ENCODE measurements at places on chromosomes 1 and 21.
A peak's percentile ranks its signal among the peaks of the same experiment; 100 is the strongest.

GRCh38 chr1:109181807-109182163, 31.9 kb upstream of the SARS1 start:
- DNase-seq, result no peak

GRCh38 chr1:109210058-109210457, 3.7 kb upstream of the SARS1 start:
- no peak for DNase-seq

GRCh38 chr21:33871171-33871570, 44.4 kb downstream of the ATP5PO start:
- no peak for DNase-seq

DNA sequence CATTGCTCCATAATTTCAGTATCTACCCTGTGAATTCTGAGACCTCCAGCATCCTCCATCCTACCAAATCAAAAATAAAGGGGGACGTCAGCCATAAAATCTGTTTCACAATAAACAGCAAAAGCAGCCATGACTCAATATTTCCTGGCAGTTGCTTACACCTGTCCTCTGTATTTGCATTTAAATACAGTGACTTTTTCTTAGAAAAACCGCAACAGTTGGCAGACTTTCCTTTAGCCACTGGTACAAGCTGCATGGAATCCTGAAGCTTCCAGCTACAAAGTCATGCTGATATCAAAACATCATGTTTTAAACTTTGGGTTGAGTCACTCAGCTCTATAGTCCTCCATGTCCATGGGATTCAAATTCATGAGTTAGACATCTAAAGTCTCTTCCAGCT, 278.0 kb upstream of the KAZN start:
- no peak for DNase-seq

- DNase-seq, result no peak
These were observed 163.7 kb downstream of the HS2ST1 start for GRCh38 chr1:87077959-87078639.

DNA sequence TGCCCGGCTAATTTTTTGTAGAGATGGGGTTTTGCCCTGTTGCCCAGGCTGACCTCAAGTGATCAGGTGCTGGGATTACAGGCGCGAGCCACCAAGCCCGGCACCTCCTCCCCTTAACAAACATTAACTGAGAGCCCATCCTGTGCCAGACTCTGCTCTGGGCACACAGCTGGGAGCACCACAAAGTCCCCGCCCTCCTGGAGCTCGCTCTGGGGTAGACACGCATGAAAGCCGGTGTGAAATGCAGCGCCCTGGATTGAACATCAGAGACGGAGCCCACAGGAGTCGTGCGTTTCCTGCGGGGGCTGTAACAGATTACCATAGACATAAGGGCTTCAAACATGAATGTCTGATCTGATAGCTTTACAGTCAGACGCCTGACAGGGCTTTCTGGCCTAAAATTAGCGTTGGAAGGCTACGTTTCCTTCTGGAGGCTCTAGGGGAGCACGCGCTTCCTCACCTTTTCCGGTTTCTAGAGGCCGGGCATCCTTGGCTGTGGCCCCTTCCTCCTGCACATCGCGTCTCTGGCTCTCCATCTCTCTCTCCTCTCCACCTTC, 14.3 kb downstream of the SLC27A3 start:
- DNase-seq, result no peak

DNA sequence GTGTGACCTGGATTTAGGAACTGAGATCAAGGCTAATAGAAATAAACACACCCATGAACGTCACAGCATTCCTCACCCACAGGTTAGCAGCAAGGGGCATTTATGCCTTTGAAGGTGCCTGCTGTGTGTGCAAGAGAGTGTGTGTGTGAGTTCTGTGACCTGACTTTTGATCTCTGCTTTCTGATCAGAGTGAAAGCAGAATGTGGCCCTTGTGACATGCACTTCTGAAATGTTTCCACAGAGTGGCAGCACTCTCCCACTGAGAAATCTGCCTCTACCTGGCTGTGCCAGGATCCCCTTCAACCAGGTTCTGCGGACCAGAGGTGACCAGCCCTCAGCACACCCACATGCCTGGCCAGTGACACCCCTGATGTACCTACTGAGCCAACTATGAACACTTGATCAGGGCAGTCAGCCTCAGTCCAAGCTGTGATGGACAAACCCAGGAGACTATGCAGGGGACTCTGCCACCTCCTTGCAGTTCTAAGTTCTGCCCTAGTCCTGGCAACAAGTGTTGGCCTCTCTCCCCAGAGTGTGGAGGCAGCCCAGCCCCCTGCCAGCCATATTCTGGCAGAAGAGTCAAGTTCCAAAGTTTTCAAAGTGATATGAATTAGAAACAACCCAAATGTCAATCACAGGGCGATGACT, 41.0 kb downstream of the RXRG start:
- DNase-seq, result no peak

GRCh38 chr1:247350587-247350986, 18.9 kb upstream of the ZNF496 start:
- no peak for DNase-seq

DNA sequence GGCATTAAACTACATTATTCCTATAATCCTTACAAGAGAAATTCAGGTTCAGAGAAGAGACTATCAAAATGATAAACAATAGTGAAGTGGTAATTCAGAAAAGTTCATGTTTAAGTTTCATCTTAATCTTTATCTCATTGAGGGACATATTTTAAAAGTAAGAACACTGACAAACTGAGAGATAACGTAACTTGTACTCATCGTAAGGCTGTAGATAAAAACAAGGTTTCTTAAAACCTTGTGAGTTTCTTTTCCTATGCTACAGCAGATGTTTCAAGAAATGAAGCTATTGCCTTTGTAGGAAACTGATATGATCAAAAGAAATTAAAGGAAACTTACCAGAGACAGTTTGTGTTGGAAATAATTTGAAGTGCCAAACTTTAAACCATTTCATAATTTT, 65.0 kb downstream of the RERE start:
- no peak for DNase-seq

- DNase-seq, result no peak
These were observed 49.8 kb downstream of the ELK4 start for GRCh38 chr1:205582046-205582445.

DNA sequence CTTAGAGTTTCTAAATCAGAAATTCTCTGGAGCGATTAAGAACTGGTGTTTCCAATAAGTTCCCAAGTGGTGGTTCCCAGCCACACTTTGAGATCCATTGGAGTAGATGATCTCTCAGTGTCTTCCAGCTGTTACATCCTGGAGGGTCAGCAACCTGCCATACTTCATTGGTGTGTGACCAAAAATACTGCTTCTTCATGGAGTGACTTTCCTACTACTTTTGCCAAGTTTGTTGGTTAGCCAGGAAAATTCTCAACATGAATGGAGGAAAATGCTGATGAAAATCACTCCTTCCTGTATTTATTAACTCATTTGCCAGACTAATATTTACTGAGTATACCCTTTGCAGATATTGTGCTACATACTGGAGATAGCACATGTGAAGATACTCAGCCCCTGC, 186.1 kb downstream of the FGGY start:
- no peak for DNase-seq

DNA sequence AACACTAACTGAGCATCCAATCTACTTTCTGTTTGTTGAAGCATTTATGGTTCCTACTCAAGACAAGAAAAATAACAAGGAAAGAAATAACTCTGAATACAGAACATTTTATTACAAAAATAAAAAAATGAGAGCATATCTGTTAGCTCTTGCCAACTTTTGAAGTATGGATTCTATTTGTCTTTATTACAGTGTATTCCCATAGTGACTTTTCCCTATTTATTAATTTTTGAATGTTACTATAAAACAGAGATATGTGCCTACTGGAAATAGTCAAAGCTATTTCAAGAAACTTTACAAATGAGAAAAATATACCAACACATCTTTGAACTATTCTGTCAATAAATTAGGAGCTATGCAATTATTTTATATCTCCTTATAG, 153.0 kb downstream of the HLX start:
- DNase-seq, result no peak

GRCh38 chr21:15742052-15742670, 12.4 kb downstream of the USP25 start:
- no peak for DNase-seq

DNA sequence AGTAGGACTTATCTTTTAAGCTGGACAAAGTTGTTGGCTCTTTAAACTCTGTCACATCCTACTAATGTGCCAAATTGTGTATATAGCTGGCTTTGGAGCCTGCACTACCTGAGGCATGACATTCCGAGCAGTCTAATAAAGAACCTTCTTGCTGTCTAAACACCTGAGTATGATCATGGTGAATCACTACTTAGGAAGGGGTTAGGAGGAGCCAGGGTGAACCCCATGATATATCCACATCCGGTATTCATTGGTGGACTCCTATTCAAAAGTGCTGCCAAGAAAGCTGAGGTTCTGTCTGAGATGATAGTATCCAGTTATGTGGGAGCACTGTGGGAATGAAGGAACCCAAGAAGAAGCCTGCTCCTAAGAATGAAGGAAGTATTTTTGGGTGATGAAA, 27.1 kb downstream of the CRNN start:
- no peak for DNase-seq

- DNase-seq, result peak; percentile 48
These were observed 604.7 kb downstream of the PTPRC start for GRCh38 chr1:199243423-199244061.

- DNase-seq, result no peak
These were observed 31.3 kb downstream of the SDCCAG8 start for GRCh38 chr1:243287123-243287460.

- DNase-seq, result no peak
These were observed 89.2 kb downstream of the GPR88 start for GRCh38 chr1:100627054-100627716.

- DNase-seq, result no peak
These were observed 31.5 kb upstream of the KCNE2 start for GRCh38 chr21:34332347-34332746.

DNA sequence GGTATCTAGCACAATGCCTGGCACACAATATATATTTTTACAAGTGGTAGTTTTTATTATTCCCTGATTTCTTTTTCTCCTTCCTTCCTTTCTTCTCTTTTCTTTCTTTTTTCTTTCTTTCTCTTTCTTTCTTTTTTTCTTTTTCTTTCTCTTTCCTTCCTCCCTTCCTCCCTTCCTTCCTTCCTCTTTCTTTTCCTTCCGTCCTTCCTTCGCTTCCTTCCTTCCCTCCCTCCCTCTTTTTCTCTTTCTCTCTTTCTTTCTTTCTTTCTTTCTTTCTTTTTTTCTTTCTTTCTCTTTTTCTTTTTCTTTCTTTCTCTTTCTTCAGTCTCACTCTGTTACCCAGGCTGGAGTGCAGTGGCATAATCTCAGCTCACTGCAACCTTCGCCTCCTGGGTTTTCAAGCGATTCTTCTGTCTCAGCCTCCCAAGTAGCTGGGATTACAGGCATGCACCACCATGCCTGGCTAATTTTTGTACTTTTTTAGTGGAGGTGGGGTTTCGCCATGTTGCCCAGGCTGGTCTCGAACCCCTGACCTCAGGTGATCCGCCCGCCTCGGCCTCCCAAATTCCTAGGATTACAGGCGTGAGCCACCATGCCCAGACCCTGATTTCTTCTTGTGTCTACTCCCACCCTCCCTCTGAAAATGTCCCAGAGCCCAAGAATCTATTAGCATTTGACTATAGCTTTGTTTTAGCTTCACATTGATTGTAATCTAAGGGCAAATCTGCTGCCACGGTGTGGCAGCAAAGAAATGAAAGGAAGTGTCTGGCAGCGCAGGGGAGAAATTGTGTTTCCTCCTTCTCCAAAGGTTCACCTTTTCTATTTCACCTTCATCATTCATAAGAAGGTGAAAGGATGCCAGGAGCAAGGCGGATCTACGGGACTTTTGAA, 19.9 kb upstream of the ABCB10 start:
- DNase-seq, result no peak

- DNase-seq, result peak; percentile 66
These were observed 559 bp downstream of the BACH1 start for GRCh38 chr21:29299046-29299915.

- no peak for DNase-seq
These were observed 133.0 kb downstream of the GPR52 start for GRCh38 chr1:174580801-174581200.

GRCh38 chr1:181525104-181525721, 41.9 kb downstream of the CACNA1E start:
- DNase-seq, result no peak

DNA sequence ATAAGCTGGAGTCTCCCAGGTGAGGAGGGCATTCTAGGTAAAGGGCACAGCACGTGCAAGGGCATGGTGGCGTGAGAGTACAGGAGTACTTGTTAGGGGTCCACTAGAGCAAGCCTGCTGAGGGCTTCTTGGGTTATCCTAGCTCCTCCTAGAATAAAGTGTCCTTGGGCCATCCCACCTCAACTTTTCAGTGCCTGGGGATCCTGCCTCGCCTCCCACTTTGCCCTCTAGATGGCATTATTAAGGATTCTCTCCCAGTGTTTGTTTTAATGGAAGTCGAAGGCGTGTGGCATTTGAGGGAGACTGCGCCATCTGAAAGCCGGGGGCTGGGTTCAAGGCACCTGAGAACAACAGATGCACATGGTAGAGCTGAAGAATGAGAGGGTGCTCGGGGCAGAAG, 74.5 kb upstream of the SELENON start:
- no peak for DNase-seq

- DNase-seq, result no peak
These were observed 170.1 kb downstream of the NEK7 start for GRCh38 chr1:198326915-198327314.

DNA sequence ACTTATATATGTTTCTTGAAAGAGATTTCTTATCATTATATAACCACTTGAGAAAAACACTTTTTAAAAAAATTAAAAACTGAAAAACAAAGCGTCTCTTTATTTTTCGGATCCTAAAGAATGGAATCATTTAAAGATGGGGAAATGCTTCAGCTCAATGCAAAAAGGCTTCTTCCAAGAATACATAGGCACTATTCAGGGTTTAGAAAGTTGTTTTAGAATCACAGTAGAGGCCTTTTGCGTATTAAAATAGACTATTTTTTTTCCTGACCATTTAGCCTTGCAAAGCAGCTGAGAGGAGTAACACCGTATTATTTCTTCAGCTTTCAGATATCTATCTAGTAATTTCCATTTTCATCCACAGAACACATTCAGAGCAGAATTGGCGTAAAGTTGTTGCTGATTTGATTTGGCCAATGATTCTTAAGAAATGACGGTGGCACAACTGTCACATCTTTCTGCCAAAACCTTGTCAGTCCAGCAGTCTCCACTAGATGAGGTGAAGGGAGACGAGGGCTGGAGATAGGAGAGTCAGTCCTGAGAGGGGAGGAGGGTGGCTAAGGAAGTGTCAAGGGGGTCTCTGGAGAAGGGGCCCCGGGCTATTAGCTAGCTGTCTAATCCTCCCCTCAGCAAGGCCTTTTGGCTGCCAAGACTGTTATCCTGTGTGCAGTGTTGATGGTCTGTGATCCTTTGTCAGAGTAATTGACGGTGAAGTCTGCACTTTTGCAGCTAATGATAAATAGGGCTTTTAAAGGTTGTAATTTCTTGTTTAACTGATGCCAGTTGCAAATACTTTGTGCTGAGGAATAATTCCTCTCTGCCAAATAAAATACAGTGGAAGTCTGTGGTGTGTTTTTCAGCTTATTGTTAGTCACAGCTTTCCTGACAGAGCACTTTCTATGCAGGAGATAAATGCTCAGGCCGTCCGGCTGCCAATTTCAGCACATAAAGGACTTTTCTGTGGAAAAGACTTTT, 34.7 kb downstream of the PRRX1 start:
- DNase-seq, result no peak

All from stimulated activated CD4-positive, alpha-beta T cell treated with anti-CD3 and anti-CD28 coated beads, TNF-alpha, amount 100 ng/mL, for 24 hours (primary cell).